ENCODE measurements at places on chromosomes 1 and 21. TPM values are rescaled to one million over a fixed set of nuclear protein-coding genes. Genes with fewer than 3 reads are reported as not detected.

FMO5 gene
- polyA plus RNA-seq: not detected

SELE gene
- not detected for polyA plus RNA-seq

CASQ1 gene
- not detected for polyA plus RNA-seq

AMY1B gene
- polyA plus RNA-seq: not detected

ETNK2 gene
- polyA plus RNA-seq: 26.3 TPM

KLF17 gene
- not detected for polyA plus RNA-seq

RNU1-1 gene
- under 0.01 TPM for polyA plus RNA-seq

RNU1-4 gene
- under 0.01 TPM for polyA plus RNA-seq

PERM1 gene
- not detected for polyA plus RNA-seq

CRYAA gene
- not detected for polyA plus RNA-seq

CYP4X1 gene
- 22.8 TPM for polyA plus RNA-seq

MYBPH gene
- polyA plus RNA-seq: not detected

H6PD gene
- 4.6 TPM for polyA plus RNA-seq

MTX1 gene
- polyA plus RNA-seq: 48.0 TPM

IQGAP3 gene
- not detected for polyA plus RNA-seq

KCNE1 gene
- polyA plus RNA-seq: not detected

Measured in neural cell (in vitro differentiated cells).